ENCODE measurements at places on chromosomes 12 and 14. TPM values are rescaled to one million over a fixed set of nuclear protein-coding genes. Genes with fewer than 3 reads are reported as not detected.

TAS2R19 gene
- 2.9 TPM for total RNA-seq

DNAH10 gene
- 0.32 TPM for total RNA-seq

PAPLN gene
- 0.46 TPM for total RNA-seq

ADCY4 gene
- 2.4 TPM for total RNA-seq

CIDEB gene
- total RNA-seq, result 9.4 TPM

C3AR1 gene
- 0.11 TPM for total RNA-seq

RNASE3 gene
- not detected for total RNA-seq

ZNF385A gene
- 5.0 TPM for total RNA-seq

LRTM2 gene
- total RNA-seq, result not detected

SERPINA3 gene
- total RNA-seq, result not detected

ACOT6 gene
- not detected for total RNA-seq

OR6C2 gene
- not detected for total RNA-seq

RND1 gene
- total RNA-seq, result 4.9 TPM

PELI2 gene
- 6.1 TPM for total RNA-seq

ACVRL1 gene
- total RNA-seq, result not detected

ENDOU gene
- total RNA-seq, result 0.37 TPM

CHD8 gene
- 133 TPM for total RNA-seq

TAS2R7 gene
- not detected for total RNA-seq

OTOGL gene
- not detected for total RNA-seq

HOXC6 gene
- total RNA-seq, result not detected

OLR1 gene
- not detected for total RNA-seq

TMED10 gene
- total RNA-seq, result 124 TPM

MYF5 gene
- not detected for total RNA-seq

ALX1 gene
- total RNA-seq, result not detected

SRGAP1 gene
- 1.1 TPM for total RNA-seq

SLC6A12 gene
- total RNA-seq, result not detected

GALNT16 gene
- 1.2 TPM for total RNA-seq

CEBPE gene
- 0.17 TPM for total RNA-seq

CCDC175 gene
- total RNA-seq, result not detected

TAMALIN gene
- 47.6 TPM for total RNA-seq

RNASE7 gene
- not detected for total RNA-seq

TFCP2 gene
- total RNA-seq, result 36.7 TPM

TAS2R8 gene
- total RNA-seq, result not detected

SERPINA1 gene
- 0.31 TPM for total RNA-seq

ABHD12B gene
- total RNA-seq, result not detected

CIROP gene
- total RNA-seq, result not detected

PTPN21 gene
- 0.10 TPM for total RNA-seq

DDX47 gene
- 97.1 TPM for total RNA-seq

IQSEC3 gene
- not detected for total RNA-seq

GPR84 gene
- total RNA-seq, result not detected

MDGA2 gene
- not detected for total RNA-seq

NFE2 gene
- not detected for total RNA-seq

KRT73 gene
- not detected for total RNA-seq

FAM90A1 gene
- not detected for total RNA-seq

GLS2 gene
- 2.6 TPM for total RNA-seq

TMEM63C gene
- total RNA-seq, result 0.15 TPM

GUCY2C gene
- 0.32 TPM for total RNA-seq

KRT74 gene
- not detected for total RNA-seq

ASIC1 gene
- total RNA-seq, result not detected

BCAT1 gene
- 69.8 TPM for total RNA-seq

TMEM30B gene
- total RNA-seq, result not detected

Measured in activated B cell treated with CpG ODN at 0.5 μM for 24 hours (primary cell).